Left lung (tissue), 14 donors: ENCODE measurements at places on chromosomes 7 and 10.
A peak's percentile ranks its signal among the peaks of the same experiment; 100 is the strongest.

- DNase-seq: no peak
Observed at GRCh38 chr10:22764639-22765038, 50.3 kb upstream of the PIP4K2A start.

- no peak for DNase-seq
Observed at GRCh38 chr7:46654546-46655443, 733.7 kb upstream of the IGFBP3 start.

DNA sequence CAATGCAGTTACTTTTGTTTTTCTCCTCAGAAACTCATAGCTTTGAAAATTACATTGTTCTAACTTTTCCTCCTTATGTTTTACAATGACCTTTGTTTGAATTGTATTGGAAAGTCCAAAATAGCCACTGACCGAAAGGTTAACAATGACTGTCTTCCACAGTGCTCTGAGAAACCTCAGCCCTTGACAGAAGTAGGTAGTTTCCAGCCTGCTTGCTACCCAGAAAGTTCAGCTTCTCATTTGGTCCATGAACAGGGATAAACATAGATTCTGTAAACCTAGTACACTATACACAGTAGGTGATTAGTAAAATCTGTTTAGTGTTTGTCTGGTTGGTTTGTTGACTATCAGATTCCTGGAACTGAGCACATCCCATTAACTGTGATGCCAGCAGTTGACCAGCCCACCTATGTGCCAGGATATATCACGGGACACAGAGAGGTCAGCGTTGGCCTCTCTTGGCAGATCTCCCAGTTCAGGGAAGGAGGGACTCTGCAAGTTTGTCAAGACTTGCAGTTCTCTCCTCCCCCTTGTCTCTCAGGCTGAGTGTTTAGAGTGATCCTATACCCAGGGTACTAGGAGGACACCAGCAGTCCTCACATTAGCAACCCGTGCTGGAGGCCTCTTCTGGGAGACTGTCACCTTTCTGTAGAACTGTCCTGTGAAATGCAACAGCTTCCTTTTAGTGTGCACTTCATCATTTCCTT, 297.6 kb downstream of the ARHGAP12 start:
- no peak for DNase-seq

GRCh38 chr7:39882148-39882784, 67.8 kb upstream of the CDK13 start:
- DNase-seq: no peak

- DNase-seq: no peak
Observed at GRCh38 chr7:131753620-131754222, 197.3 kb upstream of the PODXL start.

DNA sequence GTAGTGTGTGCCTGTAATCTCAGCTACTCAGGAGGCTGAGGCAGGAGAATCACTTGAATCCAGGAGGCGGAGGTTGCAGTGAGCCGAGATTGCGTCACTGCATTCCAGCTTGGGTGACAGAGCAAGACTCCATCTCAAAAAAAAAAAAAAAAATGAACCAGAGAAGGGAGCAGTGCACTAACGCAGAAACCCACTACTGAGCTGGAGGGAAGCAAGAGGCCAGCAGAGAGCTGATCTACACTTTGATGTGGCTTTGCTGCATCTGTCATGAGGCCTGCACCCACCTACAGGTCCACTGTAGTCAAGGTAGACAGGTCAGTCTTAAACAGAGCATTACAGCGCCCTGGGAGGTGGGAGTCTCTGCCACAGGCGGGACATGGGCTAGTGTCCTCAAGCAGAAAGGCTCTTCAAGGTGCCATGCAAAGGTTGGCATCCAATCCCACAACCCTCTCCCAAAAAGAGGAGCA, 30.0 kb downstream of the MAT1A start:
- no peak for DNase-seq

- DNase-seq: no peak
Observed at GRCh38 chr7:23294549-23295400, 4.4 kb upstream of the MALSU1 start.

DNA sequence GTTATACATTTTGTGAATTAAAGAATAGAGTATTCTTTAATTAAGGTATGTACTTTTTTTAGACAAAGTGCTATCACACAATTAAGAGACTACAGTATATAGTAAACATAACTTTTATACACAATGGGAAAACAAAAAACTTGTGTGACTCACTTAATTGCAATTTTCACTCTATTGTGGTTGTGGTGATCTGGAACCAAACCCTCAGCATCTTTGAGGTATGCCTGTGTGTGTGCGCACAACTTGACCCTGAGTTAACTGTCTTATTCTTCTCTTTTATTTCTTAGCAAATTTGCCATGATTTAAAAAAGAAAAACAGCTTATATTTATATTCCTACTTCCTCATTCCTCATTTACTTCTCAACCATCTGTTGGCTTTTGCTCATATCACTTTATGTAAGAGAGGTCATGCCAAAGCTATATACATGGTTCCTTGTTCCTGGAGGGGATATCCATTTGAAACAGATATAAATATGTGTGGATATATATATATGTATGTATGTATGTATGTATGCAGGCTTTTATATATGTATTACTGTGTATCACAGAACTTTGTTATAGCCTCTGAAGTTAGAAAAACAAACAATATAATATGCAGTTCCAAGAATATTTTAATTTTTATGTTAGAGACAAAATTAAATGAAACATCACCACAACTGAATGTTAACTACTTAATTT, 259.5 kb upstream of the HGF start:
- DNase-seq: no peak

- DNase-seq: no peak
Observed at GRCh38 chr7:46685051-46685450, 764.0 kb upstream of the IGFBP3 start.

GRCh38 chr7:128945668-128946366, 8.1 kb downstream of the IRF5 start:
- DNase-seq: no peak

- no peak for DNase-seq
Observed at GRCh38 chr7:140746751-140747150, 50.2 kb downstream of the NDUFB2 start.

GRCh38 chr10:43361547-43362190, 9.8 kb upstream of the FXYD4 start:
- DNase-seq: no peak

DNA sequence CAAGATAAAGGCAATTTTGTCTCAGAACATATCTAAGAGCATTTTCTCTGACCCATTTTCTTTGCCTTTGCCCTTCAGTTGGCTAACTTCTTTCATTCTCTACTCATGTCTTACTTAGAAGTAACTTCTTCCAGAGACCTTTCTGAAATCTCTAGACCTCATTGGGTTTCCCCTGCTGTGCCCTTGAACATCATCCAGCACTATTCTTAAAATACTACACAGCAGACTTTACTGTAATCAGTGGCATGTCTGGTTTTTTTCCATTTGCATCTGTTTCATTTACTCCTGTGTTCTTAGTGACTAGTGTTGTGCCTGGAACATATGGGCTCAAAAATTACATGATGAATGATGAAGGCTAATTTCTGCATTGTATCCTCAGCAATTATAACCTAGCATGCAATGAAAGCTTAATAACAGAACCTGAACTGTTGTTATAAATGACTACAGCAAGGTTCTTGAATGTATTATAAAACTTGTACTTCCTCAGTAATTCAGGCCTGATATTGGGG, 301.9 kb downstream of the CDK14 start:
- no peak for DNase-seq

DNA sequence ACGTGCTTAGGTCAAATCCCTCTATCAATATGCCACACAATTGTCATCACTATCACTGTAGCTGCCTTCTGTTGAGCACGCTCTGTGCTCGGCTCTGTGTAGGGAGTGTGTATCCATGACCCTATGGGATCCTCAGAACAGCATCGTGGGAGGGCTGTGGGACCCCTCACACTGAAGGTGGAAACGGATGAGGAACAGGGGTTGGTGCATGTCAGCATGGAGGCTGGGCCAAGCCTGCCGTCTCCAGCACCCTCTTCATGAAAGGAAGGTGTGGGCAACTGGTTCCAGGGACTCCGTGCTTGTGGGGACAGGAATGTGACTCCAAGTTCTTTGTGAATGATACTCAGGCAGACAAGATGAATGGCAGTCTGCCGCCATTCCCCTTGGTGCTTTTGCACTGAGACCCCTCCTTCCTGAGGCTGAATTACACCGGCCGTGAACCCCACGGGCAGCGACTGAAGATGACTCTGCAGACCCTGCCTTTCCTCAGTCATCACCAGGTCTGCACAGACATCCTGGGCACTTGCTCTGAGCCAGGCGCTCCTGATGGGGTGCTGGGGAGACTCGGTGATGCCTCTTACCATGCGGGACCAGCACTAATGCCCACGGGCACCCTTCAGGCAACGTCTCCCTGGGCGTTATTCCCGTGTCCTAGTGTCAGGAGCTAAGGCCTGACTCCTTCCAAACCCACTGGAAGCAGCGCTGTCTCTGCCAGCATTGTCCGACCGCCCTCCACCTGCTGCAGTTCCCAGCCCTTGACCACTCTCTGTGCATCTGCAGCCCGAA, 495.2 kb downstream of the TCERG1L start:
- DNase-seq: no peak

GRCh38 chr10:132095403-132096113, 29.8 kb downstream of the JAKMIP3 start:
- DNase-seq: no peak

DNA sequence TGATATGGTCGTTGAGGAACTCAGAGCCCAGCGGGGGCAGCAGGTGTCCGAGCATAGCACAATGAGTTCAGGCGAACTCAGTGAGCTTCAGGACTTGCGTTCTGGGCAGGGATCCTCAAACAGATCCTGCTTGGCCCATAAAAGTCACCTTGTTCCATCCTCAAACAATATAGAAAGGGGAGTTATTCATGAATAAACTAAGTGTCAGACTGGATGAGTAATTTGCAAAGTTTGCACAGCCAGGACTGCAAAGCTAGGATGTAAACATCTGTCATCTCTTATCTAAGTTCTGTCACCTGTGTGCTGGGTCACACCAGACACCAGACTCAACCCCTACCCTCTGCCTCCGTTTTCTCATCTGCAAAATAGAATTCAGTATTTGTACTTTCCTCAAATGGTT, 58.0 kb upstream of the PFKP start:
- DNase-seq: no peak

GRCh38 chr10:59268460-59268859, 92.0 kb downstream of the PHYHIPL start:
- DNase-seq: no peak

DNA sequence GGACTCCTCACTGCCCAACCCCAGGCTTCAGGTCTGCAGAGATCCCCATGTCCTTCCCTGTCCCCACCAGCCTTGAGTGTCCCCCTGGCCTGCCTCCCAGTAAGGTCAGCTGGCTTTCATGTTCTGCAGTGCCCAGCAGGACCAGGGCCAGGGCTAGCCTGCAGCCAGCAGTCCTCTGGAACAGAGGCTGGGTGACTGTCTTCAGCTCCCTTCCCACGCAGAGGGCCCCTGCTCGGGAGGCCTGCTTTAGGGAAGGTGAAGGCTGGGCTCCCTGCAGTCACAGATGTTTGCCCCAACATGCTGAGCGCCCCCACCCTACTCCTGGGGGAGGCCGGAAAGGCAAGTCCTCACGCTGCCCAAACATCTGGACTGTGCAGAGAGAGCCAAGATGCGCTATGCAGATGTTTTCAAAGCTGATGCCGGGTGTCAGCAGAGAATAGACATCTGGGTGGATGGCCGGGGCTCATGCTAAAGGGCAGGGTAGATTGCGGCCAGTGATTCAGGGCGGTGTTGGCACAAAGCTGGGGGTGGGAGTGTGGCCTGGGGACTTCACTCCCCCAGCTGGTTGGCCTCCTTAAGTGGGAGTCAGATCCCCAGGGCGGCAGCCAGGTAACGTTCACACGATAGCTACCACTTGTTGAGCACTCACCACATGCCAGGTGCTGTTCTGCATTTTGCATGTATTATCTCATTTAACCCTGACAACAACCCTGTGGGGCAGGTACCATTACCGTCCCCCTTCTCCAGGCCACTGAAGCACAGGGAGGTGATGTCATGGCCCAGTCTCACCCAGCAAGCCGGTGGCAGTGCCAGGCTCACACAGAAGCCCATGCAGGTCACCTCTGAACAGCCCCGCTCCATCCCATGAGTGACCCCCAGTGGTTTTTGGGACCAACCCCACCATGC, 71.2 kb upstream of the COL13A1 start:
- peak; percentile 84 for DNase-seq

DNA sequence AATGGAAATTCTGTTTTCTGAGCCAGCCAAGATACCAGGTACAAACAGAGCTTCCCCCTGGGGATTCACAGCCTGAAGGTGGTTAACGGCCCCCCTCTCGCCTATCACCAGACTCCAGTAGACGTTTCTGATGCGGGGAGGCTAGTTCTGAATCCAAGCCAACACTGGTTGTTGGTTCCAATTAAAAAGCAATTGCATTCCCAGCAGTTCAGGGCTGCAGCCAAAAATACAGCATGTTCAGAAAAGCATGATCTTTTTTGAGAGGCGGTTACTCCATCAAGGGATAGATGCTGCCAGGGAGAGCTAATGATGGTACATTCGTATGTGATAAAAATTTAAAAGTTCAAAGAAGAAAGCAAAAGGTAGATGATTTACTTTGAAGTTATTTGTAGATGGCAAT, 481.0 kb downstream of the GALNT17 start:
- DNase-seq: no peak

DNA sequence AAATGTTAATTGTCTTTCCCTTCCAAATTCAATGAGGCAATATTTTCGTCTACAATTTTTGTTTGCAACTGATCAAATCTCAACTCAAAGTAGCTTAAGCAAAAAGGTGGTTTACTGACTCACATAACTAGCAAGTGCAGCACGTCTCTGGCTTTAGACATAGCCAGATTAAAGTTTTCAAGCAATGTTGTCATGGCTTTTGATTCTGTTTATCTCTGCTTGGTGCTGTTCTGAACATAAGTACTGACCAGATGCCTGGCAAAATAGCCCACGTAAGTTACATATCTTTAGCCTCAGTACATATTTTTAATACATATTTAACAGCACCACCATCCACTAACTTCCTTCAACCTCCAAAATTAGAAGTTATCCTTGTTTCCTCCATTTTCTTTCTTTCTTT, 877.9 kb downstream of the KCNMA1 start:
- no peak for DNase-seq

- no peak for DNase-seq
Observed at GRCh38 chr7:133207687-133208086, 45.2 kb upstream of the EXOC4 start.

GRCh38 chr10:68192113-68192512, 39.8 kb downstream of the ATOH7 start:
- DNase-seq: no peak

GRCh38 chr10:58795560-58795959, 282.9 kb downstream of the BICC1 start:
- no peak for DNase-seq

DNA sequence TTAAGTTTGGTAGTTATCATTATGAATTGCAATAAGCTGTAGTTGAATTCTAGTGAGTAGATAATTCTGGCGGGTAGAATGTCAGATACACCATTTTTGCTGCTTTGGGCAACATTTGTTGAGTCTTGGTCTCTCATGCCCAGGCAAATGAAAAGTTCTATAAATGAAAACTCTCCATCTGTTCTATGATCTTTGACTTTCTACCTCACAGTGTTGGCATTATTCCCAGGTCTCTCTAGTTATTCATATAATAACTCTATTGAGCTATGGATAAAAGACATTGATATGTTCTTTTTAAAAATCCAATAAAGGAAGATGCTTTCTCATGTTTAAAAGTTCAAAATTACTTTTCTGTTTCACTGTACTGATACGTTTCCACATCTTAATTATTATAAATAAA, 415.3 kb upstream of the SEMA3D start:
- no peak for DNase-seq

- DNase-seq: no peak
Observed at GRCh38 chr7:155694851-155695250, 50.4 kb downstream of the RBM33 start.

- no peak for DNase-seq
Observed at GRCh38 chr7:129438839-129439651, 4.8 kb downstream of the STRIP2 start.

- no peak for DNase-seq
Observed at GRCh38 chr10:58291538-58292174, 22.7 kb downstream of the CISD1 start.
